Stimulated activated CD4-positive, alpha-beta T cell treated with anti-CD3 and anti-CD28 coated beads, Interleukin-4, amount 100 ng/mL, for 4 hours (primary cell): ENCODE measurements at places on chromosomes 2 and 18.

- DNase-seq: no peak
These were observed 247.0 kb downstream of the KCNH7 start for GRCh38 chr2:162591403-162592083.

GRCh38 chr2:182713601-182714000 is 2.5 kb upstream of the DNAJC10 start:
- DNase-seq: no peak

GRCh38 chr2:240603846-240604245 is 17.3 kb downstream of the CAPN10 start:
- no peak for DNase-seq

GRCh38 chr2:135246711-135247270 is 194.7 kb downstream of the RAB3GAP1 start:
- no peak for DNase-seq

DNA sequence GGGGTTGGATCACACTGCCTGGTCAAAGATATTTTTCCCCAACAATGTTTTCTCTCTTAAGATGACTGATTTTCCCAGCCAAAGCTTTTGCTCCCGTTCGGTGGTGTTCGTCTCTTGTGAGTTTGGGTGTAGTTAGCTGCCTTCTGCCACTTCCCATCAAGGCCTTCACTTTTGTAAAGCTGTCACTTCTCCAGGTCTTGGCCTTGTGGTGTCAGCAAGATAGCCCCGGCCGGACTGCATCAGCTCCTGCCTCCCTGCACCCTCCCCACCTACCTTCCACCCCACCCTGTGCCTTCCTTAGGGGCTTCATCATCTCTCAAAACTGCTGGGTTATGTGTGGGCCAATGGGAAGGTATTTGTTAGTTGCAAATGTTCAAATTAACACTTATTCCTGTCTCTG is 228.9 kb downstream of the BCL11A start:
- DNase-seq: no peak

- DNase-seq: no peak
These were observed 330.4 kb downstream of the LPIN1 start for GRCh38 chr2:12076810-12077209.

DNA sequence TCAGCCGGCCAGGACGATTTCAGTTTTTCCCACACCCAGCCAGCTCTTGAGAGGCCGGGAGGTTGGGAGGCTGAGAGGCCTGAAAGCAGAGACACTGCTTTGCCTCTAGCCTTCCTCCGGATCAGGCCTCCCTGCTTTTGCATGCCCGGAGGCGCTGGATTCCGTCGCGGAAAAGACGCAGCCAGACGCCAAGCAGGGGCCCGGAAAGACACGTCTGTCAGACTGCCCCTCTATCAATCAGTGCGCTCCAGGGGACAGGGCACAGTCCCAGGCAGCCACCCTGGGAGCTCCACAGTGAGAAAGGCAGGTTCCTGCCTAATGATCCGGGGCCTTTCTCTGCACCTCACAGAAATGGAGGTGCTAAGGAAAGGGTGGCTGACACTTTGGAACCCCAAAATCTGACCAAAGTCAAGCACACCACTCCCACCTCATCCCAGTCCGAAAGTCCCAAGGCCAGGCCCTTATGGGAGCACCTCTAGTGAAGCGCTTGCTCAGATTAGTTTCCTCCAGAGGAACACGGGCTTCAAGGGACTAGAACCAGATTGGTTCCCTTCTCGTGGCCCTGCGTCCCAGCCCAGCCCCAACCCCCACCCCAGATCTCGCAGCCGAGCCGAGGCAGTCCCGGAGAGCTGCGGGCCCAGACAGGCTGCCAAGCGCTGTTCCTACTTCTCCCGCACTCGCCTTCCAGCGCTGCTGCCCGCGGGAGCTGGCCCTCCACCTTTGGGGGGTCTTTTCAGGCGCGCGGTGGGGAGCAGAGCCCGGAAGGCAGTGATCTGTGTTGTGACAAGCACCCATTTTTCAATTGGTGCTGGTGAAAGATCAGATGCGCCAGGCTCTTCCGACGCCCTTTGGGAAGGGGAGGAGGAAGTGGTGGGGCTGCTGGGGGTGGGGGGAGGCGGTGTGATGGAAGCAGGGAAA is 5.0 kb downstream of the DLX1 start:
- DNase-seq: no peak

DNA sequence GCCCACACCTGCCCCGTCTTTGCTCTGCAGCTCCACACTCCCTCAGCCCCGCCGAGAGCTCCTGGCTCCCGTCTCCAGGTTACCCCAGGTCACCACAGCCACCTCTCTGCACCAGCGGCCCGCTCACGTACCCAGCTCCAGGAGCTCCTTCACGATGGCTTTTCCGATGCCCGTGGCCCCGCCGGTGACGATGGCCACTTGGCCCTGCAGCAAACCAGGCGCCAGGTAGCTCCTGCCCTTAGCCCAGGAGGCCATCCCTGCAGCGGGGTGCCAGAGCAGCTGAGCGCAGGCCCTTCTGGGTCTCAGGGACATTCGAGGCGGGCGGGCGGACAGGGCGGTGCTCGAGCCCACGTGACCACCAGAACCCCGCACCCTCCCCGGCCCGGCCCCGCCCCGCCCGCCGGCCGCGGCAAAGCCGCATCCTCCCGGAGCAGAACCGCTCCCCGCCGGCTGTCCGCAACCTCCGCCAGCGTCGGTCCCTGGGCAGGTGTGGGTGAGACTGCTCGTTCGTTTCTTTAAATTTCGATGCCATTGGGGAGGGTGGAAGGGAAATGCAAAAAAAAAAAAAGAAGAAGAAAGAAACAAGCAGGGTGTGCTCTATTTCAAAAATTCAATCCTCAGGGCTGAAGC is at the start of the genes PECR and TMEM169:
Gene PECR (minus strand): TSS at position 323 of the 630 bp plus-strand sequence. CDS start 68 bp downstream, at position 255.
Gene TMEM169 (plus strand): TSS at position 433 of the 630 bp plus-strand sequence. CDS start 14,045 bp downstream, outside the sequence.
- peak; percentile 64 for DNase-seq

- DNase-seq: no peak
These were observed 47.6 kb downstream of the DIS3L2 start for GRCh38 chr2:232008907-232009638.

- no peak for DNase-seq
These were observed 11.1 kb downstream of the STAMBP start for GRCh38 chr2:73839653-73840411.

DNA sequence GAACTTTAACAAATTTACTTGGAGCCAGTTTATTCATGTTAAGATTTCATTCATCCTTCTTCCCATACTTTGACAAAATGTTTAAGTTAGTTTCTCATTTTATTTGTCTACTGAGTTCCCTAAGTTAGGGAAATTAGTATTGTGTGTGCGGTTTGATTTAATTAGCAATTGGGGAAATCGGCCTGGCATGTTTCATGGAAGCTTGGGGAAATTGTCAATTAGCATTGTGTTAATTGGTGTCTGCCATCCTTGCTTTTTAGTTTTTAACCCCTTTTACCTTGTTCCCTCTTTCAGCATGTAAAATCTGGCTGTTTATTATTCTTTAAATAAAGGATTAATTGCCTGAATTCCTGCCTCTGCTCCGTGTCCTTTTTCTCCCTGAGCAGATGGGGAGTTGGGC is 279.6 kb downstream of the BCL11A start:
- DNase-seq: no peak

- no peak for DNase-seq
These were observed 43.5 kb downstream of the IRS1 start for GRCh38 chr2:226756131-226756530.

DNA sequence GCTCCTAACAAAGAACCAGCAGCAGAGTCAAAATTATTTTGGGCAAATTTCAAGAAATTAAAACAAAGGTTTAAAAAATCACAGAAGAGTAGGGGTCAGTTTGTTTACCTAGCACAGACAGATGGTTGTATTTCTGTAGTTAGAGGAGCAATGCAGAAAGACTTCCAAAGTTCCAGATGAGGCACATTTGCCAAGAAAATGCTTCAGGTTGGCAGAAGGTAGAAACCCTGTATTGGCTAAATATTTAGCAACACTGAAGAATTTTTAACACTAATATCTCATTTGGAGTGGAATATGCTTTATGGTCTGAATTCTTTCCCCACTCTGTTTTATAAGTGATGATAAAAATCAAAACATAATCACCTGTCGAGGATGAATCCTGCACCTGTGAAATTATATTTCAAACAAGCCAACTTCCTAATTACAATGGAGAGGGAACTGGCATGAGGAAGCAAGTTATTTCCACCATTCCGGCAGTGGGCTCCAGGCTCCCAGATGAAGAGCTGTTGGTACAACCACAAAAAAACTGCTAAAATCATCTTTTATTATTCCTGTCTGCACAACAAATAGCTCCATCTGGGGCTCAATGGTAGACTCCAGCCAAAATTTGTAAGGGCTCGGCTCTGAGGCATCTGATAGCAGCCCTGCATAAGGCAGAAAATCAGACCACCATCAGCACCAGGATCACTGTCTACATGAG is 286.5 kb upstream of the REV1 start:
- no peak for DNase-seq

DNA sequence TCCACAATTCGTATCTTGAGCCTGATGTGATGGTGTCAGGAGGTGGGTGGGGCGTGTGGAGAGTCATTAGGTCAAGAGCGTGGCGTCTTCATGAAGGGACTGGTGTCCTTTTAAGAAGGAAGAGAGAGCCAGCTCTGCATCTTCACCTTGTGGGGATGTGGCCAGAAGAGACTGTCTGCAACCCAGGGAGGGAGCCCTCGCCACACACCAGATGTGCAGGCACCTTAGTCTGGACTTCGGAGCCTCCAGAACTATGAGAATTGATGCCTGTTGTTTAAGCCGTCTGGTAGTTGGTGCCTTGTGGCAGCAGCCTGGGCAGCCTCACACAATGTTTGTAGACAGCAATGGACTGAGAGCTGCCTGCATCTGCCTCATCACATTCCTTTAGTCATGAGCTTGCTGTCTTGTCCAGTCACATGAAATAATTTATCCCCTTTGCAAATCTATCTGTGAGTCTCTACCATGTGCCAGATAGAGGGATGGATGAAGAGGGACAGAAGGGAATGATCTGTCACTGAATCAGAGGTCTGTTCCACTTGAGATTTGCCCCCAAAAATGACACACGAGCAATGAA is 61.0 kb downstream of the MYT1L start:
- no peak for DNase-seq

DNA sequence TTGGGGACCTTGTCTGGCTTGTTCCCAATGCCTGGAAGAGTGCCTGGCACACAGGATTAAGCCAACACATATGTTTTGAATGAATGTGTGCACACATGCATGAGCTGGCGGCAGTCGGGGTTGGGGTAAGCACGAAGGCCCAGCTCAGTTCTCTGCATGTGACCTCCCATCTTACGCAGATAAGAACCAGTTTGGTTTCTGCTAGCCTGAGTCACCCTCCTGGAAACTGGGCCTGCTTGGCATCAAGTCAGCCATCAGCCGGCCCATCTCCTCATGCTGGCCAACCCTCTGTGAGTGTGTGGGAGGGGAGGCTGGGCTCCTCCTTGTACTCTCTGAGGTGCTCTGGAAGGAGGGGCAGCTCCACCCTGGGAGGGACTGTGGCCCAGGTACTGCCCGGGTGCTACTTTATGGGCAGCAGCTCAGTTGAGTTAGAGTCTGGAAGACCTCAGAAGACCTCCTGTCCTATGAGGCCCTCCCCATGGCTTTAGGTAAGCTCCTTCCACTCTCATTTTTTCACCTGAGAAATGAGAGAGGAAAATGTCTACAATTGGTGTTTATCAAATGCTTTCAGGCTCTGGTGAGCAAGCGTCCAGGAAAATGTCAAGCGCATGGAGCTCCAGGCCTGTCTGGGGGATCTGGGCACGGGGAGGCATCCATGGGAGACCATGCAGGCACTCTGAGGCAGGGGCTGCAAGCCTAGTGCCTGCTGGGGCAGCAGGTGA is 9.7 kb upstream of the IL1RN start:
- no peak for DNase-seq

DNA sequence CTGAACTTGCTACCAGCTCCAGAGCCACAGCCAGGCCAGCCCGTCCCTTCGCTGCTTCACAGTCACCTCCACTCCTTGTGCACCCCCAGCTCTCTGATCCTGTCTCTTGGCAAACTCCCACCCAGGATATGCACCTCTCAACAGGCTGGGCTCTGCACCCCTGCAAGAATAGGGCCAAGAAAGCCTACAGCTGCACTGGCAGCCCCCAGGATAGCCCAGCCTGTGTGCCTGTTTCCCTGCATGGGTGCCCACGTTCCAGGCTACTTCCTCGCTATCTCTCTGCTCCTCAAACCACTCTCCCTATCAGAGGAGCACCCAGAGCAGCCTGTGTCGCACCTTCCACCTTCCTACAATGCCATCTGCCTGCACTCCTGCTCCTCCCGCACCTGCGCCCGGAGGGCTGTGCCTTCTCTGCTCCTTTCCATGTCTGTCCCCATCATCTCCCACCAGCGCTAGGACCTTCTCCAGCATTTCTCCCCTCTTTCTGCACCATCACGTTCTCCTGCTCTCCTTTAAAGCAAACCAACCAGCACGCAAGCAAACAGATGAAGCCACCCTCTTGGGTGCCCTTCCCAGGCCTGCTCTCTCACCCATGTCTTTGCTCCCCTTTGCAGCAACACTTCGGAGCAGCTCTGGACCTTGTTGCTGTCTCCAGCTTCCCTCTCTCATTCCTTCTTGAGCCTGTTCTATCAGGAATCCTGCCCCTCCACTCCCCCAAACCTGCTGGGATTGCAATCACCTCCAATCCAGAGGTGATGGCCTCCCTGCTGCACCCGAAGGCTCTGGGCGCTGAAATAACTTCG is 313.2 kb upstream of the HS6ST1 start:
- no peak for DNase-seq

DNA sequence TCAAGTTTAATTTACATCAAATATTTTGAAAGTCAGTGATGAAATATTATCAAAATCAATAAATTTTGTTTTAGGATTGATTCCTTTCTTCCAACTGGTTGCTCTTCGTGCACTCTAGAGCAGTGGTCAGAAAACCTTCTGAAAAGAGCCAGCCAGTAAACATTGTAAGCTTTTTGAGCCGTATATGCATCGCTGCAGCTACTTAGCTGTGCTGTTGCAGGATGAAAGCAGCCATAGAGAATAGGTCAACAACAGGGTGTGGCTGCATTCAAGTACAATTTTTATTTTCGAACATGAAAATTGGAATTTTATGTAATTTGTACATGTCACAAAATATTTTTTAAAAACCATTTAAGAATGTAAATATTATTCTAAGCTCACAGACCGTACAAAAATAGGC is 94.9 kb downstream of the MGAT5 start:
- DNase-seq: no peak
